Osteocyte (in vitro differentiated cells): ENCODE measurements at places on chromosomes 7 and 10.

DNA sequence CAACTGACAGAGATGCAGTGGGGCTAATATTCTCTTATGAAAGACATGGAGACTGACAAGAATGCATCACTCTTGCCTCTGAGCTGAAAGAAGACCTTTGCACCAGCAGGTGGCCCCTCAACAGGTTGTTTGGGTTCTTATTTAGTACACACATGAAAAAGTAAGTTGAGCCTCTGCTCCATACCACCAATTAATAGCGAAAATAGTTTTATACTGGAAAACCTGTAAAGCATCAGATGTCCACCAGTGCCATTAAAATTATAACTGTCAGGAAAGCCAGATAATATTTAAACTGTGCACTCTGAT lies 26.3 kb upstream of the FAM13C start:
- no peak for DNase-seq

DNA sequence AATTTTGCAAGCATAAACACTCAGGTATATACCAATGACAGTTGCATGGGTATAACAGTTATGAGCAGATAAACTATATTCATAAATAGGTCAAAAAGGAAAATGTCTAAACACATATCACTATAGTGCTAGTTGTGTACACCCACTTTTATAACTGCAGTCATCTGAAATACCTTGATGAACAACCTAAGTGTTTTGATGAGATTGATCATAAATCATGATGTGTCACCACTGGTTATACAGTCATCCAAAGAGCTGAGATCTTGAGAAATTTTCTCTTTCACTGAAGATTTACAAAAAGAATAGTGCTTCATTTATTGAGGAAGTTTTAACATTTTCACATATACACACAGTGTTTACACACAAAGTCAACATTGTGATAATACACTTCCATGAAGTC lies 78.6 kb upstream of the SLC25A13 start:
- DNase-seq: no peak

GRCh38 chr10:7308826-7309225 lies 102.0 kb downstream of the SFMBT2 start:
- no peak for DNase-seq

DNA sequence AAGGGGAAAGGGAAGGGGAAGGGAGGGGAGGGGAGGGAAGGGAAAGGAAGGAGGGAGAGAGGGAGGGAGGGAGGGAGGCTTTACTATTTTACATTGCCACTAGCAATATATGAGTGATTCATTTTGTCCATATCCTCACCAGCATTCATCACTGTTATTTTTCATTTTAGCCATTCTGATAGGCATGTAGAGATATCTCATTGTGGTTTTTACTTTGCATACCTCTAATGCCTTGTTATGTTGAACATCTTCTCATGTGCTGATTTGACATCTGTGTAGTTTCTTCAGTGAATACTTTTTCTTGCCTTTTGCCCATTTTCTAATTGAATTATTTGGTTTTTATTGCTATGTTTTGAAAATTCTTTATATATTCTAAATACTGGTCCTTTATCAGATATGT lies 52.7 kb downstream of the GCC1 start:
- DNase-seq: no peak

- peak; percentile 25 for DNase-seq
Measured at GRCh38 chr10:126234630-126235029, 153.6 kb downstream of the ADAM12 start.
